ENCODE measurements at places on chromosomes 3 and 15.

GRCh38 chr3:16999871-17000270 lies 115.1 kb downstream of the PLCL2 start:
- DNase-seq: no peak

DNA sequence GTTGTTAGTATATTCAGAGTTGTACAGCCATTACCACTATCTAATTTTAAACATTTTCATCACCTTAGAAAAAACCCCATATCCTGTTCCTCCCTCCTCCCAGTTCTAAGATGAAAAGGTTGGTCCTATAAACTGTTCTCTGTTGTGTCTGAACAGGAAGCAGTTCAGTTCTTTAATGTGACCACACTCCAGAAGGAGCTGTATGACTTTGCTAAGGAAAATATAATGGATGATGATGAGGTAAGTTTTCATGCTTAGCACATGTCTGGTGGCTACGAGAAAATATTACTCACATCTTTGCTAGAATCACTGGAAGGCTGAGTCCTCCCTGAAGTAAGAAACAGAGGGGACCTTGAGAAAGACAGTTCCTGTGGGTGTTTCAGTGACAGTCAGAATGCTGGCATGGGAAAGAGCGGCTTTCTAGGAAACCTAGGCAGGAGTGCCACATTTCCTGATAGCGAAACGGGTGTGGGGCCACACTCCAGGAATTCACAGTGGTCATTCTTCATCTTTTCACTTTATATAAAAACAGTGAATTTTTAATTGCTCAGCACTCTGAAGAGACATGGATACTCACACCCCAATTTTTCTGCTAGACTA lies 20.3 kb downstream of the CRTAP start:
- DNase-seq: no peak

DNA sequence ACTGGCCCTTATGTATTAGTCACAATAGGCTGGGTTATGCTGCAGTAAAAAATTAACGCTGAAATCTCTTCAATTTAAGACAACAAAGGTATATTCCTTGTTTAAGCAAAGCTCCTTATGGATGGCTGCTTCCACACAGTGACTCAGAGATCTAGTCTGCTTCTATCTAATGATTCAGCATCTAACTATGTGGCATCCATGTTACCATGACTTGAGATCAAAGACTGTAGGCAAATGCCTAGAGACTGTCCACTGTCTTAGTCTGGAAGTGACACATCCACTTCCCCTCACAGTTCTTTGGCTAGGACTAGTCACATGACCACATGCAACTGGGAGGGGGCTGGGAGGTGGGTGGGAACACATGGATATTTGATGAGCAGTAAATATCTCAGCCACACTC lies 61.3 kb upstream of the PSMD6 start:
- peak; percentile 1 for DNase-seq

- DNase-seq: no peak
Observed at GRCh38 chr3:178485756-178486155, 50.5 kb upstream of the KCNMB2 start.

GRCh38 chr3:46135475-46135874 lies 72.6 kb downstream of the CCR1 start:
- peak; percentile 74 for DNase-seq

- DNase-seq: no peak
Observed at GRCh38 chr3:132622148-132622547, 25.1 kb downstream of the ACKR4 start.

DNA sequence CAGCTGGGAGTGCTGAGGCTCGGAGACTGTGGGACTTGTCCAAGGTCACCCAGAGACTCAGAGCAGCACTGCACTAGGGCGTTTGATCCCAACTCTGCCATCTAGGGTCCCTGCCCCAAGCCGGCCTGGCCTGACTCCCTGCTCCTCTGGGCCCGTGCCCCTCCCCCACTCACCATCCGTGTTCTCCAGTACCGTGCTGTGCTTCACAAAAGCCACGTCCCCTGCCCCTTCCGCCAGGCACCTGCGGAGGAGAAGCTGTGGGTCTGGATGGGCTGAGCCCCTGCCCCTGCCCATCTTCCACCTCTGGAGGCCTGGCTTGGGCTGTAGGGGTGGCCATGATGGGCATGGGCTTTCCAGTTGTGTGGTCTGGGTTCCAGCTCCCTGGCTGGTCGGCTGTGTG lies 8.4 kb downstream of the MELTF start:
- no peak for DNase-seq

GRCh38 chr3:159319156-159319555 lies 517.3 kb downstream of the MFSD1 start:
- DNase-seq: no peak

DNA sequence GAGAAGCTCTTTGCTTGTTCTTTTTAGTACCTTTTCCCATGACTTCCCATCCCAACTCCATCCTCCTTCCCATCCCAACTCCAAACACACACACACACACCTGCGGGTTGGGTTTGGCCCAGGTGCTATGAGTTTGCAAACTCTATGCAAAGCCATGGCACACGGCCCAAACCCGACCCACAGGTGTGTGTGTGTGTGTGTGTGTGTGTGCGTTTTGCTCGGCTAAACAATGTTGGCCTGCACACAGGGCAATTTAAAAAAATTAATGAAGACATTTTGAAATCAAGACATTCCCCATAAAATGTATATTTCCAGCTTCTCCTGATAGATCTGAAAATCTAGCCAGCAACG lies 103.7 kb upstream of the TLE3 start:
- DNase-seq: no peak
